ENCODE measurements at places on chromosomes 5 and 9. TPM values are rescaled to one million over a fixed set of nuclear protein-coding genes. Genes with fewer than 3 reads are reported as not detected.

PKN3 gene
- total RNA-seq = 4.0 TPM

LCN15 gene
- total RNA-seq = not detected

LTC4S gene
- total RNA-seq = 0.33 TPM

SEPTIN8 gene
- total RNA-seq = 55.6 TPM

IL5 gene
- not detected for total RNA-seq

SH3TC2 gene
- total RNA-seq = 4.8 TPM

LURAP1L gene
- total RNA-seq = 24.5 TPM

EXOSC2 gene
- 77.2 TPM for total RNA-seq

IGFBPL1 gene
- total RNA-seq = 0.12 TPM

SV2C gene
- not detected for total RNA-seq

DPM2 gene
- total RNA-seq = 13.0 TPM

ZNG1F gene
- 9.1 TPM for total RNA-seq

RASGRF2 gene
- total RNA-seq = 12.5 TPM

ELAVL2 gene
- under 0.01 TPM for total RNA-seq

PCDHB10 gene
- total RNA-seq = 0.12 TPM

PCA3 gene
- under 0.01 TPM for total RNA-seq
